ENCODE measurements at places on chromosomes 1 and 21.

DNA sequence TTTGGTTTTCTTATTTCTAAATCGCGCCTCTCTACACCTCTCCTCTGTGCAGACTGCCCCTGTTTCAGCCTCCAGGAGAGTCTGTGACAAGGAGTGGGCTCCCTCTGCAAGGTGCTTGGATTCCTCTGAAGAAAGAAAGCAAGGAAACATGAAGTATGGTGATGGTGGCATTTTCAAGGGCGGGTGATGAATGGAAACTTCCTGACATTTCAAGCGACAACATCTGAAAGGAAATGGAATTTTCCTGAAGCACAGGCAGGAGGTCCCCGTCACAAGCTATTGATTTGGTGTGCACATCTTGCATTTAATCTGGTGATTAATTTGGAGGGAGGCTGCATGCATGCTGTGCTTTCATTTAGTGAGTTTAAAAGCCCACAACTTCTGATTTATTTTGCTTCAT lies 164.6 kb upstream of the FGGY start:
- DNase-seq = no peak

DNA sequence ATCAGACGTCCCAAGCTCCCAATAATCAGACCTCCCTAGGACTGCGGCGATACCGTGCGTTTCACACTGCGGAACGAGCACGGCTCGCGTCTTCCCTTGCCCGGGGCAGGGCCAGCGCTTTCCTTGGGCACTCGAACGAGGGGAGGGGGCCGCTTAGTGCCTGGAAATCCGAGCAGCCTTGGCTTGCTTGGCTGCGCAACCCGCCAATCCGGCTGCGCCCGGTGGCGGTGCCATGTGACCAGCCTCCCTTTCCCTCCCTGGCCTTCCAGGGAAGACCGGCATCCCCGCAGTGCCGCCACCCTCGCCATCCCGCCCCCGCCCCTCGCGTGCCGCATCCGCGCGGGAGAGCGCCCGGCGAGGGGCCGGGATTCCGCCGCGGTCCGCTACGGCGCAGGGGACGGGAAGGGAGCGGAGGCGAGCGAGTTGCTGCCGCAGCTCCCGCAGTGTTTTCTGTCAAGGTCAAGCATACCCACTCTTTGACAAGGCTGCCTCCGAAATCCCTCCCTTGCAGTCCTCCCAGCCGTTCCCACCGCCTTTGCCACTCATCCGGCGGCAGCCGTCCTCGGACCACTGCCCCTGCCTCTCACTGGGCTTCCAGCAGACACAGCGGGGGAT lies 8.3 kb upstream of the RNF19B start:
- DNase-seq = no peak

- no peak for DNase-seq
These were observed 51.2 kb downstream of the DIP2A start for GRCh38 chr21:46509741-46510502.

- no peak for DNase-seq
These were observed 4.7 kb downstream of the EDN2 start for GRCh38 chr1:41479808-41480160.

- DNase-seq = no peak
These were observed 150.8 kb downstream of the VPS13D start for GRCh38 chr1:12380326-12381249.

- DNase-seq = no peak
These were observed 102.2 kb downstream of the PHTF1 start for GRCh38 chr1:113657126-113657525.

DNA sequence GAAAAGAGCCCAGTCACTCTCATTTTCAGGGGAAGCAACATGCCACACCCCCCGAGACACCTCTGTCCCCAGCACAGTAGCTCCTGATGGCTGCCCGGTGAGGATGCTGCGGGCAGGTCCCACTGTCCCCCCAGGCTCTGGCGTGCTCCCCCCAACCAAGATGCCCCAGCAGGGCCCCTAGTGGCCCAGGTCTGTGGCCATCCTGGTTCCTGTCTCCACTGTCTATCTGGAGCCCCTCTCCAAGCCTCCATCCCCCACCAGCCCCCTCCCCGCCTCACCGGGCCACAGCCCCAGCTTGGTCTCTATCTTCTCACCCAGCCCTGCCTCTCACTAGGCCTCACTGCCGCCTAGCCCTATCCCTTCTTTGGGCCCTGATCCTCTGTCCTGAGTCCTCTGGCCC lies 61.8 kb downstream of the UBIAD1 start:
- no peak for DNase-seq

DNA sequence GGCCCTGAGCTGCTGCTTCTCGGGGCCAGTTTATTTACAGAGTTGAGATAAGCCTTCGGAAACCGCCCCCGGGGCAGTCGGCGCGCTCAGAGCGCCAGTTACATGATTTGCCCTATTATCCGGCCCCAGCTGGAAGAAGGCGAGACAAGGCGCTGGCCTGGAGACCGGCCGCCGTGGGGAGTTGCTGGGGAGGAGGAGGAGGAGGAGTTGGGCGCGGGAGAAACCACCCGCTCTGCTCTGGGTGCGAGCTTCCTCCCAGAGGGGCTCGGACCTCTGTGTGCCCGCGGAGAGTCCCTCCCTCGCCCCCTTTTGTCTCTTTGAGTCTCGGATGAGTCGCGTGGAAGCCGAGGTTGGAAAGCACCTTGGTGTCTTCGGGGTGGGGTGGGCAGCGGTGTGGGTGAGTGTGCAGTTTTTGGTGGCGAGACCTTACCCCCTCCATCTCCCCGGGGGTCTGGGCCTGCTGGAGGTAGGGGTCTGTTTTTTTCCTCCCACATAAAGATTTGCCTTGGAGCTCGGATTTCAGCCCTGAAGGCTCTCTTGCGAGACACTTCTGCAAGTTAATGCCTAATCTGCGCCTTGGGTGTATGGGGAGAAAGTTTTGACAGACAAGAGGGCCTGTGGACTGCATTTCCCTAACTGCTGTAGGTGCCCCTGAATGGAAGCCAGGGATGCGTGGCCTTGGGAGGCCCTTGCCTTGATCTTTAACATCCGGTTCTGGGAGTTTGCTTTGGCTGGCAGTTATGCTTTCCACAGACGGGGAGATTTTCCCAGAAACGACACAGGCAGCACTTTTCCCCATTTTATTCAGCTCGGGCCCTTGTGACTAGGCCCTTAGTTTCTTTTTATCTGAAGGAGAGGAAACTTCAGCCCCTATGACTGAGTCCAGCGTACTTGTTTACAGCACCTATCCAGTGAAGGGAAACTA lies 80.0 kb downstream of the NDUFS5 start:
- DNase-seq = peak; percentile 17

- DNase-seq = no peak
These were observed 3.4 kb downstream of the JUN start for GRCh38 chr1:58780411-58780810.

- no peak for DNase-seq
These were observed at the start of gene TFF1 for GRCh38 chr21:42366292-42367010. TSS of gene TFF1 (minus strand) at chr21:42366535. CDS start at chr21:42366495, 40 bp downstream.

GRCh38 chr1:116693759-116694480 lies 26.4 kb upstream of the IGSF3 start:
- DNase-seq = no peak

- DNase-seq = no peak
These were observed at the start of gene BRINP3 for GRCh38 chr1:190477762-190478148. TSS of gene BRINP3 (minus strand) at chr1:190477864.

- no peak for DNase-seq
These were observed 30.2 kb downstream of the EYA3 start for GRCh38 chr1:28058168-28058567.

- DNase-seq = no peak
These were observed 148.0 kb upstream of the ERG start for GRCh38 chr21:38646213-38646837.

All from effector CD4-positive, alpha-beta T cell (primary cell).